Lower leg skin (tissue), 4 donors: ENCODE measurements at places on chromosomes 16 and 17.

GRCh38 chr16:69812688-69813014 lies 50.5 kb downstream of the WWP2 start:
- no peak for DNase-seq

DNA sequence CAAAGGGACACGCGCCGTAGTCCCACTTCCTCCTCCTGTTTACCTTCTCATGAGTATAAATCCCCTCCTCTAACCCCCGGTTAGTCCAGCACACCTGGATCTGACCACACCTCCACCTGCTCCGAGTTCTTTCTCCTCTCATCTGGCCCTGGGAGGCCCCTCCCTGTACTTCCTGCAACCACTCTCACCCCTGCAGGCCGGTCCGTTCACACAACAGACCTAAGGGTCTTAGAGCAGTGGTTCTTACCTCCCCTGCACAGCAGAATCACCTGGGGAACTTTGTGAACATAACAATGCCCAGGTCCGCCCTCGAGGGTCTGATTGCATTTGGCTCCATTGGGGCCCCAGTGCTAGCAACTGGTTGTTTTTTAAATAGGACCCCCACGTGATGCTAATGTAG lies 24.8 kb downstream of the TMEM114 start:
- no peak for DNase-seq

DNA sequence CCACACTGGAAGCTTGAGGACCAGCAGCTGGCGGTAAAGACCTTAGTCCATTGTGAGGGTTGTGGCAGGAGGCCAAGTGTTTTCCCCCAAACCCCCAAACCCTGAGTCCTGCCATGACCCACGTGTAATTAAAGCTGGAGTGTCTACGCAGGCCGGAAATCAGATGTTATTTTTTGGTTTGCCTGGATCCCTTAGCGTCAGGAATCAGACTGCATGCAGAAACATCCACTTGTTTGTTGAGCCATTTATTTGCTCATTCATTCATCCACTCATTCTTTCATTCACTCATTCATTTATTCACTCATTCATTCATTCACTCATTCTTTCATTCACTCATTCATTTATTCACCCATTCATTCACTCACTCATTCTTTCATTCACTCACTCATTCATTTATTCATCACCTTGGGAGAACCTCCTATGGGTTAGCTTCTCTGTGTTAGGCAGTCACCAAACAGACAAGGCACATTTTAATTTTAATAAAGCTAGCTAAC lies 313.1 kb downstream of the MAF start:
- DNase-seq, result no peak

DNA sequence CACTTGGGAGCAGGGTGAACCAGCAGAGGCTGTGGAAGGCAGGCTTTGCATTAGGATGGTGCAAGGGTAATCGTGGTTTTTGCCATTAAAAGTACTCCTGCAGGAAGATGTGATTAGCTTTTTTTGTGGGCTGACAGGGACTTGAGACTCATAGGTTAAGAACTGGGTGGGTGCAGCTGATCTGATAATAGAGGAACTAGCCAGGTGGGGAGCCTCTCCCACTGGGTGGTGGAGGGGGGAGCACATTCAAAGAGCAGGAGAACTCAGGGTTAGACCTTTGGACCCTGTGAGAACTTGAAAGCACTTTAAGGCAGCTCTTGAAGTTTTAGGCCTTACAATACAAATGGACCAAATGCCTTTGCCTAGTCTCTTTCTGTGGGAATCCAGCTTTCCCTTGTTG lies 32.4 kb downstream of the CCL4 start:
- DNase-seq, result no peak

DNA sequence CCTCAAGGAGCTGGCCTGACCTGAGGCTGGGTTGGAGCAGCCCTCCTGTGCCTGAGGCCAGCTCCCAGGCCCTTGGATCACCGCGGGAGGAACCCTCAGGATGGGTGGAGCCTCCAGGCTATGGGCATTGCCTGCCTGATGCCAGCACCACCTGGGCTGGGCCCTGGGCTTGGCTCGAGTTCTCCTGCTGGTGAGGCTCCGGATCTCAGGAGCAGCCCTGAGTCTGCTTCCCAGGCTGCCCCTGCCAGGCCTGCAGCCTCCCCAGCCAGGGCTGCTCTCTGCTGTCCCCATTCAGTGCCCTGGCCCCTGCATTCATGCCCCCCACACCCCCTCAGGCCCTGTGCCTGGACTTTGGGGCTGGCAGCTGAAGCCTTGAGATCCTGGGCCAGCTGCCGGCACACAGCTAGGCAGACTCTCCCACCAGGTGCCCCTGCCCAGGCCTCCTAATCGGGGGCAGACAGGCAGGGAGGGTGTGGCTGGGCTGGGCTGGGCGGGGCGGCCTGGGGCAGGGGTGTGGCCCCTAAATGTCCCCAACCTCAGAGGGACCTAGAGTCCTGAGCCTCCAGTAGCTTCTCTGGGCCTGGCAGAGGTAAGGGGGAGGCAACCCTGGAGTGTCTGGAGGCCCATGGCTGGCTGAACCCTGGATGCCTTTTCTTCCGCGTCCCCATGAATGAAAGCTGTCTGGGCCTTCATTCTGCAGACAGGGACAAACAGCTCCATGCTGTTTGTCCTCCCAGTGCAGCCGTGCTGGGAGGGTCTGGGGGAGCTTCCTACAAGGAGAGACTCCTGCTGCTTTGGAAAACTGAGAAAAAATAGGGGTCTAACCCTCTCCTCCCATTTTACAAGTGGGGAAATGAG lies 1.1 kb upstream of the PIGQ start:
- no peak for DNase-seq

GRCh38 chr17:57369509-57369945 lies 113.2 kb downstream of the MSI2 start:
- DNase-seq, result no peak

GRCh38 chr17:47252766-47253512 lies 688 bp upstream of the ITGB3 start:
- DNase-seq, result no peak

DNA sequence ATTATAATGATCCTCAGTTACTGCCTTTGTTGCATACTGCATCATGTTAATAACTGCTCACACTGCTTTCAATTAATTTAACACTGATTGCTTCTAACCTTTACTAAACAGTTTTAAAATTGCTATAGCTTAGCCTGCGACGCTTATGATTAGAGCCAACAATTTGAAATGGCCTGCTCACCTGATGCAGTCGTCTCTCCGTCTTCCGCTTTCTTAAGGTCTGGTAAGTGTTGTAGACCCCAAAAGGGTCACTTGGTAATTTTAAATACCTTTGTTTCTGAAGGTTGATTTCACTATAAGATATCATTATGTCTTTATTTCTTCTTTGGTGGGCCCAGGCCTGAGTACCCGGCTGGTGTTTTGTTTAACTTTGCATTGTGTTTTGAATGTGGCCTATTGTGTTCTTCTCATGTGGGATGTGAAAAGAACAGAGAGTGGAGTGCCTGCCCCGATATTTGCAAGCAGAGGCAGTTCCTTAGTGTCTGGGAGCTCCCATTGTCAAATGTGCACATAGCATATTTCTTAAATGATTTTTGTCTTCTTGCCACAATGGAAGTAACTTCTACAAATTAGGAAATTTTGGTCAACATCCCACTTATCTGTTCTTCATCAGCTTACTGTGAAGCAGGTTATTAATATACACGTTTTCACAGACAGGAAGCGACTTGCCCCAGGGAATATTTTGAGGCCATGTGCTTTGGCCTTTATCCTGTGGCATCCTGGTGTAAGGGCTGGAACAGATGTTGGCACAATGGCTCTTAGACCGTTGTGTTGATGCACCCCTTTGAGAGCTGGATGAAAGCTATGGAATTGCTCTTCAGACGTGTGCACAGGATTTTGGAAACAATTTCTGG lies 2.9 kb downstream of the PHKB start:
- no peak for DNase-seq

DNA sequence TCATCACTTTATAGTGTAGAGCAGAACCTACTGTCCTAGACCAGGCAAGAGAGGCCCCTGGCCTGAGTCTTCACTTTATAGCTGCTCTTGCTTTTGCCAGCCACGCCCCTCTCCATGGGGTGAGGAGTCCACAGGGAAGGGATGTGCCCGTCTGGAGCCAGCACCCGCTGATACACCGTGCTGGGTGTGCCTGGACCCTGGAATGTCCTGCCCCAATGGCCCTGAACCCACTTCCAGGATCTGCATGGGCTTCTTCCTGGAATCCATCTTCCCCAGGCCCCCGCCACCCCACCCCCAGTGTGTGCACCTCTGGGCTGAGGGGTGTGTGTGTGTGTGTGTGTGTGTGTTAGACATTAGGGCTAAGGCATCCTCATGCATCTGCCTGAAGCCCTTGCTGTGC lies 44.9 kb downstream of the MEOX1 start:
- no peak for DNase-seq

GRCh38 chr17:33201283-33201682 lies 91.8 kb downstream of the ASIC2 start:
- peak; percentile 37 for DNase-seq

DNA sequence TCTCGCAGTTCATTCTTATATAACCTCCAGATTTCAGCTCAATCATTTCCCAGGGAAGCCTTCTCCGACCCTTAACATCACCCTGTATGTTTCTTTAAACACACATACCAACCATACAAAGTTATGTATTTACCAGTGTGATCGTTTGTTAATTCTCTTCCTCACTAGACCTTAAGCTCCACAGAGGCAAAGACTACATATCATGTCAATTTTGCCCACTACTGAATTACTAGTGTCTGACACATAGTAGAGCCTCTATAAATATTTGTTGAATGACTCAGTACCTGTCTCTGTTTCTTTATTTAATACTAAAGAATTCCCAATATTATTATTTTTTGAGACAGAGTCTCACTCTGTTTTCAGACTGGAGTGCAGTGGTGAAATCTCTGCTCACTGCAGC lies 137.2 kb downstream of the SHISA9 start:
- no peak for DNase-seq

DNA sequence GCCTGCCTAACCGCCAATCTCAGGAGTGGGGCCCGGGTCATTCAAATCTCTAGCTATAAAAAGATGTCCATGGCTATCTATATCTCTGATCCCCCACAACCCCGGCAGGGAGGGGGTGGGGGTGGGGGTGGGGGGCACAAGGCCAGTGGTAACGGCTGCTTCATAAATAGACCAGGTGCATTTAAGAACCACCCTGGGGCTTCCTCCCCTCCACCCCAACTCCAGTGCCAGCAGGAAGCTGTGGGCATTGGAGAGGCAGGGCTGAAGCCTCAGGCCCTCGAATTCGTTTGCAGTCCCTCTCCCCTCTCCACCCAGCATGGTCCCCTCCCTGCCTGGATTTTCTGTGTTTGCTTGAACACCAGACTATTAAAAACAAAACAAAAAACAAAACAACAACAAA lies 56.0 kb downstream of the RAP1GAP2 start:
- no peak for DNase-seq

GRCh38 chr17:55563363-55563762 lies 52.1 kb upstream of the SMIM36 start:
- no peak for DNase-seq

DNA sequence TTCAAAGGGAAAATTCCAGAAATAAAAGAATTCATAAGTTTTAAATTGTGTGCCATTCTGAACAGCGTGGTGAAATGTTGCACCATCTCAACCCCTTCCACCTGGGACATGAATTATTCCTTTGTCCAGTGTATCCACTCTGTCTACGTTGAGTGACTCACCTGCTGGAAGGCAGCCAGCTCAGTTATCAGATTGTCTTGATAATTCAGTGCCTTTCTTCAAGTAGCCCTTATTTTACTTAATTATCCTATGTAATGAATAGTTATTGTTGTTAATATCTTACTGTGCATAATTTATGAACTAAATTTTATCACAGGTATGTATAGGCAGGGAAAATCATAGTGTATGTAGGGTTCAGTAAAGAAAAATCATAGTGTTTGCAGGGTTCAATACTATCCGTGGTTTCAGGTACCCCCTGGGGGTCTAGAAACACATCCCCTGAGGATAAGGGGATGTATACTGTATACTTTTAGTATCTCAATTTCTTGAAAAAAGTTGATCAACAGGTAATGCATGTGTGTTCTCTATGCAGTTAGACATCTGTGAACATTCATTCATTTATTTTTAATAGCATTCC lies 7.7 kb upstream of the PCTP start:
- DNase-seq, result no peak

DNA sequence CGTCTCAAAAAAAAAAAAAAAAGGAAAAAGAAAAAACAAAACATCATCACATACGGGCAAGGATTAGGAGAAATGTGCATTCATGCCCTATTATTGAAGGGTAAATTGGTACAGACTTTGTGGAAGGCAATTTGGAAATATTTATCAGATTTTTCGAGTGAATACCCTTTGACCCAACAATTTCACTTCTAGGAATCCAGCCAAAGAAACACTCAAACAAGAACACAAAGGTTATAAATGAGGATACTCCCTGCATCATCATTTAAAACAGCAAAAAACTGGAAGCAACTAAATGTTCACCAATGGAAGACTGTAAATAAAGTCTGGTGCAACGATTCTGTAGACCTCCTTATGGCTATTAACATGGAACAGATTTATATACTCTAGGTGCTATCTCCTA lies 12.9 kb downstream of the ZNF423 start:
- DNase-seq, result no peak

DNA sequence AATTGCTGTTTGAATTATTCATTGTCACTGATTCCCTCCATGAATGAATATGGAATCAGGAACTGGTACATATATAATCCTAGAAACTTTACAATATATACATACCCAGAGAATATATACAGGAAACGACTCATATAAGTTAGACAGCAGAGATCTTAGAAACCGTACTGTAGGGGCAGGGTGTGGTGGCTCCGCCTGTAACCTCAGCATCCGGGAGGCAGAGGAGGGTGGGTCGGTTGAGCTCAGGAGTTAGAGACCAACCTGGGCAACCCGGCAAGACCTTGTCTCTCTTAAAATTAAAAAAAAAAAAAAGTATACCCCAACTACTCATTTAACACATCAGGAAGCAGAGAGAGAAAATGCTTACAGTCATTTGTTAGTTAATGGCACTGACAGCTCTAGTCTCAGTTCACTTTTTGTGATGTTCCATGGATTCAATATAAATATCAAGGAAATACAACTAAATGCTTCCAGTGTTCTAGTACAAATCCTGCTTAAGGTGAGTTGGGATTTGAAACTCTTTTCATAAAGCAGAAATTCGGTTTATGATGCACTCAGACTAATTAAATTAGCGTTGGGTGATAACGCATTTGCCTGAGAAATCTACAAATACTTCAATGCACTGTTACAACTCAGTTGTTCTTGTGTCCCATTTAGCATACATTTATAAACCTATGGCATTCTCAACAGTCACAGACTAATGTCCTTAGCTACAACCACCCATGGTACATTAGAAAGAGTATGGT lies 5.6 kb downstream of the GLG1 start:
- no peak for DNase-seq

GRCh38 chr17:50207315-50207714 lies 5.9 kb upstream of the COL1A1 start:
- DNase-seq, result no peak

DNA sequence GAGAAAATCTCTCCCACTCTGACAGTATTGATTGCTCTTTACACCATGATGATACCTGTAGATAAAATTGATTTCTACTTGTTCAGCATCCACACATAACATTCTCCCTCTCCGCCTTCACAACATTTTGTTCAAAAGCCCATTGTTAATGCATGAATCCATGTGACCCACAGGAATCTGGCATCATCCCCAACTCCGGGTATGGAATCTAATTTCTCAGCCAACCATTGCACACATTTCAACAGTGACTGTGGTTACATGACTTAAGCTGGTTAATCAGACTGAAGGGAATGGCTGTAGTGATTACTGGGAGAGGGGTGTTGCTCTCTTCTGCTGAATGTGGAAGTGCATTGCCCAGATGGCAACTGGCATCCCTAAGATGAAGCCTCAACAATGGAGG lies 161.4 kb upstream of the C16orf82 start:
- DNase-seq, result no peak

GRCh38 chr16:55052348-55052734 lies 121.7 kb downstream of the IRX5 start:
- DNase-seq, result no peak

- no peak for DNase-seq
These were observed 32.5 kb upstream of the TNRC6C start for GRCh38 chr17:77925831-77926543.
